Esophagus squamous epithelium (tissue), 5 donors: ENCODE measurements at places on chromosomes 12 and 14. TPM values are rescaled to one million over a fixed set of nuclear protein-coding genes. Genes with fewer than 3 reads are reported as not detected.

GRCh38 chr14:100577986-100578431 is 9.2 kb downstream of the BEGAIN start:
- DNase-seq, result no peak

GRCh38 chr12:53603196-53603595 is 23.0 kb downstream of the ATF7 start:
- no peak for DNase-seq

DNA sequence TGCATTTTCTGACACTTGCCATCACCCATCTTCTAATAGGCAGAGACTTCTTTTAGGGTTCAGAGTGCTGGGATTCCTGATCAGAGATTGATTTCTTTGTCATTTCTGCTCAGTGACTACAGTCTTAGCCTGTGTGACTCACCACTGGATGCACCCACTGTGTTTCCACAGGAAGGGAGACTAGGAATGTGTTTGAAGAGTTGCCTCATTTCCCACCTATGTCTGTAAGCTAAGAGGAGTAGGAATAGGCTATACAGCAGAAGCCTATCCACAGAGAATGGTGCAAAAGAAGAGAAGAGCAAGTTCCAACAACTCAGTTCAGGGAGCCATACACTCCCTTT is 60.2 kb upstream of the ACTN1 start:
- no peak for DNase-seq

- DNase-seq, result no peak
Observed at GRCh38 chr12:94415066-94415465, 44.6 kb downstream of the CEP83 start.

GRCh38 chr12:53505086-53505485 is 2.2 kb downstream of the NPFF start:
- no peak for DNase-seq

DNA sequence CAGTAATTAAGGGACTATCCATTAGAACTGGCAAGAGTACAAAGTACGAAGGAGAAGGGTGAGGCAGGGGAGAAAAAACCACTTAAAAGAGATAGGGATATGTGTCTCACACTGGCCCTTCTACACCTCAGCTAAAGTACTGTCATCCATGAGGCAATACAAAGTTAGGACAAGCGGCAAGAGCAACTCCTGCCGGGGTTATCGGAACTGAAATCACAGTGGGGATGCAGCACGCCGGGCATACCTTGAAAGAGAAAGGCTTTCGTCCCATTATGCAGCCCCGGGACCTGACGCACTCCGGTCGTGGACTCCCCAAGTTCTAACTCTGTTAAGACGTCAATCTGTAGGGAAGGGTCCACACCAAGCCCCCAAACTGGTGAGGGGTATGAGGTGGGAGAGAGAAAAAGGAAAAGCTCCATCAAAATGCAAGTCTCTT is 1.1 kb downstream of the NELL2 start:
- no peak for DNase-seq

- no peak for DNase-seq
Observed at GRCh38 chr12:6700646-6701051, at the start of gene PIANP. Gene PIANP (minus strand): TSS chr12:6700815. CDS start chr12:6698061, 2,754 bp downstream.

DNA sequence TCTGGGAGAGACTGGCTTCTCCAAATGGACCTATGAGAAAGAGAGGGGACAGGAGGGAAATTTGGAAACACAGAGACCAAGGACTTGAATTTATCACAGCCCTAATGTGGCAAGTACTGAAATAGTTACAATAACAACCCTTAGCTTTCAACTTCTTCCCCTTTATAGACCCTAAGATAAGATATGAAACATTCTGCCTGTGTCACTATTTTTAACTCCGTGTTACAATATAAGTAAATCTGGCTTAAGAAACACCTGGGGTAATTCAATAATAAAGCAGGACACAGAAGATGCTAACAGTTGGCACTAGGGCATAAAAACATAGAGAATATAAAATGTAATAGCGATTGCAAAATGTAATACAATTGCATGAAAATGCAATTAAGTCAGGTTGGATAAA is 216.4 kb downstream of the NOVA1 start:
- DNase-seq, result no peak

DNA sequence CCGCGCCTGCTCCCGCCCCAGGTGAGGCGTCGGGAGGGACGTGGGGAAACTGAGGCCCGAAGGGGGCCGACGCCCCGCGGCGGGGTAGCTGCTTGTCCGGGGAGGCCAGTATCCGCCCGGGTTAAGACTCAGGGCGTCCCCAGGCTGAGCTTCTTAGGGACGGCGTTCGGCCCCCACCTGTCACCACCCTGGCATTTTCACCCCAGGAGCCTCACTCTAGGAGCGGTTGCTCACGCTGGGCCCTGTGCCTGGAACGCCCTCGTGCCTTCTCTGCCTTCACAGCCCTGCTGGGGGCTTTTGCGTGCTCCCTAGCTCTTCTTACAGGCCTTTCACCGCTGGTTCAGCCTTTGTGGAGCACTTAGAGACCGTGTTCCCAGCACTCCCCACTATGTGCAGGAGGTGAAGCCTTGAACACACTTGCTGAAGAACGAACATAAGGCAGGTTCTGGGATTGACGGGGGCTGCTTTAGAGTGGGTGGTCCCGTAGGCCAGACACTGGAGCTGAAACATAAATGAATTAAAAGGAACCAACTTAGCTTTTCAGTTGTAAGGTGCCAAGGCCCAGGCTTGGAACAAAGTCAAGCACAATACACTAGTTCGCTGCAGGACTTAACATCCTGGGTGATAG is 601 bp downstream of the ZNF839 start:
- DNase-seq, result no peak

Gene RIPK3
- 10.3 TPM for total RNA-seq

Gene FOS
- total RNA-seq, result 181 TPM
